Activated T-cell treated with anti-CD3 and anti-CD28 coated beads, Interleukin-2, amount 50 U/mL, for 48 hours (primary cell): ENCODE measurements at places on chromosomes 11 and 22.

DNA sequence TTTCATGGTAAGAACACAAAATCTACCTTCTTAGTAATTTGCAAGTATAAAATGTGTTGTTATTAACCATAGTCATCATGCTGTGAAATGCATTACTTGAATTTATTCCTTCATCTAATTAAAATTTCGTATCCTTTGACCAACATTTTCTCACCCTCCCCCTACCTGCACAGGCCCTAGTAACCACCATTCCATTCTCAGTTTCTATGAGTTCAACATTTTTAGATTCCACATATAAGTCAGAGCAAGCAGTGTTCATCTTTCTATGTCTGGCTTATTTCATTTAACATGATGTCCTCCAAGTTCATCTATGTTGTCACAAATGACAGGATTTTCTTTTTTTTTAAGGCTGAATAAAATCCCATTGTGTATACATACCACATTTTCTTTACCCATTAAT is 43.5 kb upstream of the CCDC179 start:
- DNase-seq: no peak

- DNase-seq: no peak
Measured at GRCh38 chr11:125357551-125357950, 138.5 kb downstream of the FEZ1 start.

DNA sequence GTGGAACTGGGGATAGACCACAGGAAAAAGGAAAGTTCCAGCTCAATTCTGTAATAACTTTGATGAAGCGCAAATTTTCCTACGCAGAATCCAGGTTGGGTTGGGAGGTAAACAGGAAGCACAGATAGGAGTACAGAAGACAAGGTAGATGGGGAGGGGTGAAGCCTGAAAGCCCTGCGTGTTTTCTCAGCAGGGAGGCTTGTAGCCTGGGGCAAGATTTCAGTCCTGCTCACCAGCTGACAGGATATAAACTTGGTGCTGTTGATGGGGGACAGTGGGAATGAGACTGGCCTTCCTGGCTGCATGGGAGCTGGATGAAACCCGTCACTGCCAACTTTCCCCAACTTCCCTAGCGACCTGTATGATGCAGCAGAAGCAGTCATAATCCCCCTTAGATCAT is 114.9 kb downstream of the ARHGAP32 start:
- DNase-seq: no peak

DNA sequence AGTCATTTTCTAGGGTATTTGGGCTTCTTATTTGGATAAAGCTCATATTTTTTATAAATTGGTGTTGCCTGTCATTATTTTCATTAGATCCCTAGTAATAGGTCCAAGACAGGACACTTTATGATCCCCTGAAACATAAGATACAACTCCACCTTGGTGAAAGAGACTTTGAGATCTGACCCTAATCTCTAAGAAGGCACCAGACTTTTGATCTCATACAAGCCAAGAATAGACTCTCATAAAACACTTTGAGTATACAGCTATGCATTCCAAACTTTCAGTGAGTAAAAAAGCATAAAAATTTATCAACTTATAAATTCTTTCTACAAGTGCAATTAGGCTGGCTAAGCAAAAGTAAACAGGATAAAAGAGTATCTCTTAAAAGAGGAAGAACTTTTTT is 451.2 kb downstream of the MN1 start:
- no peak for DNase-seq

DNA sequence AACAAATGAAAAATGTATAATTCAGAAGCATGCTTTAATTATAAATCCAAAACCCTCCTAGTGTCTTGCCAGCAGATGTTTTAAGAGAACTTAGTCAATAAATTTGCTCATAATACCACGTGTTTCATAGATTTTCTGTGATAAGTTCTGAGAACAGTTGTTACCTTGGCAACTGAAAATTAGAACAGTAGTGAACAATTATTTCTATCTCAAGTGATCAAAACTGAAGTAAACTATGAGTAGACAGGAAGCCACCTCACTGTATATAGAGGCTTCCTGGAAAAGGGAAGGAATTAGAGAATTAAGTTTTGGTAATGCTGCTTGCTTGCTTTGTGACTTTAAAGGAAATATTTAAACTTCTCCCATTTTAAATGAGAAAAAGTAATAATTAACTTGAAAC is 266.0 kb upstream of the ANO3 start:
- no peak for DNase-seq

GRCh38 chr11:114135737-114136151 is 76.2 kb downstream of the ZBTB16 start:
- DNase-seq: no peak

DNA sequence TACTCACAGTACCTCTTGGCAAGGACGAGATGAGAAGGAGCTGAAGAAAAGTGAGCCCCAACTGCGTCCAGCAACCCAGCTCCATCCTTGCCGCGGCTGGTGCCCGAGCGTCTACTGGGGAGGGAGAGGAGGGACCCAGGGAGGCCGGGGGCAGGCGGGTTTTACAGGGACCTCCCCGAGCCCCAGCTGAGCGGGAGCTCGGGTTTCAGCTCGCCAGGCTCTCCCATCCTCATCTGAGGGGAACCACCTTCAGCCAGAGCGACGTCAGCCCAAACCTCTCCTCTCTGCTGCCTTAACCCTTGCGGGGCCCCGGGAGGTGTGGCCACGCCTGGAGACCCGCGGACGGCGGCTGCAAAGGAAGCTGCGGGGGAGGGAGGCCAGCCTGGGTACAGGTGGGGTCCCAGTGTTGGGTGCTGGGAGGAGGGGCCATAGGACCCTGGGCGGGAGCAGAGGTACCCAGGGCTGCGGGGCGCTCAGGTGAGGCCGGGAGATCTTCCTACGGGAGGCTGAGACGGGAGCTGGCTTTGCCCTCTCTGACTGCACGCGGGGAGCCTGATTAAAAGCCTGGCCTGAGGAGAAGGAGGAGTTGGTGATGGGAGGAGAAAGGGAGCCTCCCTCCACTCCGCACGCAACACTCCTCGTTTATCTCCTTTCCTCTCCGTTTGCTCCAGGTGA is at the start of gene PAMR1:
Gene PAMR1 (minus strand): TSS at position 116 of the 675 bp plus-strand sequence. CDS start 31 bp downstream, at position 85.
- DNase-seq: peak; percentile 19

DNA sequence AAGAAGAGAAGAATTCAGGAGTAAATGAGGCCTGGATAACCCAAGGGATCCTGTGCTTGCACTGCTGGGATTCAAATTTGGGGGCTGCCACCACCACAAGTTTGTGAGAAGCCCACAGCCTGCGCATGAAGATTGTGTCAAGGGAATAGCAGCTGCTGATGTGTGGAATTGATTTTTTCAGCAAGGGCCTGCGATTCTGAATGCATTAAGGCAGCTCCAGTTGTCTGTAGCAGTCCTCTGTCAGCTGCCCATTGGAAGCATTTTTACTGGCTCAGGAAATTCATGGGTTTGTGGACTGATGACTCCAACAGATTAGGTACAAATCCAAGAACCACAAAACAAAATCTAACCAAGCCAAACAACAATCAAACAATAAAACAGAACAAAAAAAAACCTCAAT is 14.0 kb downstream of the ARVCF start:
- DNase-seq: no peak

DNA sequence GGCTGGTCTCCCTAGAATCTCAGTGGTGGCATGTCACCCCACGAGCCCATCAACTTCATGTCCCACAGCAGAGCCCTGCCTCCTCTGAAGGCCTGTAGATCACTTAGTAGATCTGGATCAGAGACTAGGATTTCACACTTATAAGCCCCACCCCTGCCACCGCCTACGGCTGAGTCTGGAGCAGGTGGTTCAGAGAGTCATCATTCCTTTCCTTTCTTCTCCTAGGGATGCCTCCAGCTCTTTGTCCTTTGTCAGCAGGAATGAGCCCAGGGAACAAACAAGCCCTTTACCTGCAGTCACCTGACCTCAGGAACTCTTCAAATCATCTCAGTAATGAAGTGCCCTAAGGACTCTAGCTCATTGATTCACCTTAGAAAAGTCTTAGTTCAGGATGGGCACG is 37.8 kb downstream of the SCGB1A1 start:
- no peak for DNase-seq

- DNase-seq: no peak
Measured at GRCh38 chr11:223884-224283, 12.3 kb downstream of the SIRT3 start.

DNA sequence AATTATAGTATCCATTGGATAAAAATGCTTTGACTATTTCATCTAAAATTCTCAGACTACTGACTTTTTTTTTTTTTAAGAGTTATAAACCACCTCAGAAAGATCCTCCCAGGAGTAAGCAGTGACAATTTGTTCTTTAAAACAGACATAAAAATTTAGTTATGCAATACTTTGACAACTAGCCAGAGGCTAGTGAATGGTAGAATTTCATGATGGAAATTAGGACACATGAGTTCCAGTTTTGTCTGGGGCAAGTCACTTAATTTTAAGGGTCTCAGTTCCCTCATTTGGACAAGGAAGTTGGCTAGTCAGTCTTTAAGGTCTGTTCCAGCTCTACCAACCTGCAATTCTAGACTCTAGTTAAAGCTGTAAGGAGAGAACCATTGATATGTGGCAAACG is 2.9 kb downstream of the IL18 start:
- no peak for DNase-seq

DNA sequence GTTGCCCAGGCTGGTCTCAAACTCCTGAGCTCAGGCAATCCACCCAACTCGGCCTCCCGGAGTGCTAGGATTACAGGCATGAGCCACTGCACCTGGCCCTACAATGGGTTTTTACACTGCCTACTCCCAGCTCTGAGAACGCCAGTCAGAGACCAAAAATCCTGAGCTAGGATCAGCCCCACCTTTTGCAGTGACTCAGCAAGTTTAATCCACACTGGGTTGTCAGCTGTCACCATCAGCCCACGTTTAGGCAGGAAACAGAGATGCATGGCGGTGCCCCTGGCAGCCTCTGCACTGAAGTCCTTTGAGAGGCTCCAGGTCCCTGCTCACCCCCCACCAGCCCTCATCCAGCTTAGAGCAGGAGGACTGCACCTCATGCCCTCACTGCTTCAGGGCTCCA is 117.6 kb downstream of the ARHGAP8 start:
- DNase-seq: no peak

DNA sequence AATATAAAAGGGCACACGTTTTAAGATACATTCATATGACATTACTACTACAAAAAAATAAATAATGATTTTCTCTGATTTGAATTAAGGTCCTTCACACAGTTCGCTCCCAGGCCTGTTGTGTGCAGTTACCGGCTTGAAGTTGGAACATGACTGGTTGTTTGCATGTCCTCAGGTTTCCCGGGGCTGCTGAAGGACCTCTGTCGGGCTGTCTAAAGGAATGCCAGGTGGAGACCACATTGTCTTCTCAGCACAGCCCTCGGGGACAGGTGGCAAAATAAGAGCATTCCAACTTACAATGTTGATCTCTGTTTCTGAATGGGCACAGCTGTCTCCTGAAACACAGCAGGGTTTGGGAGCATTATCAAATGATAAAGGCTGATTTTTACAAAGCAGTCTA is 14.9 kb downstream of the VSIG10L2 start:
- DNase-seq: no peak

- DNase-seq: no peak
Measured at GRCh38 chr22:49206281-49206680, 621.4 kb downstream of the BRD1 start.

GRCh38 chr11:8340296-8340695 is 76.6 kb upstream of the LMO1 start:
- DNase-seq: no peak

DNA sequence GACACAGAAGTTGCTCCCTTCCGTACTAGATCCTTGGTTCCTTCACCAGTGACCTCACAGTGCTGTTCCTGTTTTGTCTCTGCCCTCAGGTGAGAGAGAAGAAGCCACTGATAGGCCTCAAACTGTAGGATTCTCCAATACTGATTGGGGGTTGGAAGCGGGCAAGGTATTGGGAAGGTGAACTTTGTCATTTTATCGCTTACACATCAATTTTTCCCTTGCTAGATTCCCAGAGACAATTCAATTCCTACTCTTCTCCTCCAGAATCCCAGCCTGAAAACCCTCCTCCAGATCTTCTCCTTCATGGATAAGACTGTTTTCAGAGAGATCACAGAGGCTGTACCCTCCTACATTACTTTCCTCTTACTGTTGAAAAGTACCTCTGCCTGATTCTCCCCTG is 9.4 kb upstream of the OR2D3 start:
- no peak for DNase-seq

DNA sequence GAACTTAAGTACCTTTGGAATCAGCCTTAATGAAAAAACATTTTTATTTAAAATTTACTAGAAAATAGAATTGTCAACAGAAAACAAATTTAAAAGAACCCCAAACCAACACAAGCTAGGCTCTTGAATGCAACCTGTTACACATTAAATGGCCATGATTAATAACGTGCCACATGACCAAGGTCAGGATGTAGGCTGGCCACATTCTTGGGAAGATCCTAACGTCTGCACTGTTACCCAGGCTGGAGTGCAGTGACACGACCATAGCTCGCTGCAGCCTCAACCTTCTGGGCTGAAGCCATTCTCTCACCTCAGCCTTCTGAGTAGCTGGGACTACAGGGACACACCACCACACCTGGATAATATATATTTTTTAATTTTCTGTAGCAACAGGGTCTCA is 126.4 kb upstream of the APOA1 start:
- DNase-seq: no peak

- DNase-seq: no peak
Measured at GRCh38 chr22:40416267-40416570, 45.8 kb downstream of the SGSM3 start.

- peak; percentile 15 for DNase-seq
Measured at GRCh38 chr22:34976474-34976873, 89.5 kb upstream of the ISX start.

- peak; percentile 7 for DNase-seq
Measured at GRCh38 chr11:2205981-2206690, 34.5 kb upstream of the TH start.

- peak; percentile 80 for DNase-seq
Measured at GRCh38 chr11:61776561-61777075, 15.8 kb downstream of the TMEM258 start.

DNA sequence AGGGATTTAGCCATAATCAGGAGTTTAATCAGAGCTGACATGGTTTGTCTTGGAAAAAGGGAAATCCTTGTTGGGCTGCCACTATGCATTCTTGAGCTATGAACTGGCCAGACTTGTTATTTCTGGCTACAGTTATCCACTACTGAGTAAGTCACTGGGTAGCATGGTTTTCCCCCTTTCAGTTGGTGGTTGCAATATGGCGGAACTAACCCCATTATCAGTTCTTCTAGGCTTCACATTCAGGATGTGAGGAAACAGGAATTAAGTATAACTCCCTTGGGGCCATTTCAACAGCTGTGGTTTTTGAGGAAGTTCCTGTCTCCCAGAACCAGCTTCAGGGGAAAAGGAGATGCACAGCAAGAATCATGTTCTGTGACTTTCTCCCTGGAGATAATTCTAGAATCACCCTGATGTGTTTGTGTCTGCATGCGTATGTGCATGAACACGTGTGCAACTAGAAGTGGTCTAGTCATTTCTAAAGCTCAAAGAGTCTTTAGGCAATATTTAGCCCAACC is 103.0 kb upstream of the CD44 start:
- no peak for DNase-seq

DNA sequence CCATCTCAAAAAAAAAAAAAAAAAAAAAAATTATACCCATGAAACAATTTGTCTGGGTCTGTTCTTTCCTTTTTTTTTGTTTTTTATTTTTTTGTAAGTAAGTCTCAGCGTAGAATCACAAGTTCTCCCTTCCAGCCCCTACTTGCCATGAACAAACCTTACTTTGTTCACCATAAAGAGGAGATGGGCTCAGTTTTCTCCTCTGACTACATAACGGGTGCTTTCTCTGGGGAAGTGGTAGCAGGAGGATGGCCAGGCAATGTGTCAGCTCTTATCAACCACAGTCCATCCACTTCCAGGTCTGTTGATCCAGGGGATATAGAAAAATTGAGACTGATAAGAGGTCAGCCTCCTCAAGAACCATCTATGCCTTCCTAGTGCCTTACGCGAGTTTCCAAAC is 11.0 kb downstream of the ASCC2 start:
- no peak for DNase-seq

- peak; percentile 90 for DNase-seq
Measured at GRCh38 chr11:60985991-60986915, 14.8 kb downstream of the CD6 start.
